ENCODE measurements at places on chromosomes 12 and 14. TPM values are rescaled to one million over a fixed set of nuclear protein-coding genes. Genes with fewer than 3 reads are reported as not detected.
A peak's percentile ranks its signal among the peaks of the same experiment; 100 is the strongest.

BMP4 gene
- 5.9 TPM for total RNA-seq

ADCY4 gene
- 0.35 TPM for total RNA-seq

HOTAIR gene
- not detected for total RNA-seq

GRCh38 chr14:103385929-103386712 is 906 bp downstream of the MARK3 start:
- H3K27me3 ChIP-seq: peaks cover 4% of the 10 kb centered on the region
- peak overlapping the region; percentile 91 for H3K4me3 ChIP-seq
- no peaks in the 10 kb centered on the region for H3K36me3 ChIP-seq
- DNase-seq: no peak
- H3K27ac ChIP-seq: peak overlapping the region; percentile 92

DNA sequence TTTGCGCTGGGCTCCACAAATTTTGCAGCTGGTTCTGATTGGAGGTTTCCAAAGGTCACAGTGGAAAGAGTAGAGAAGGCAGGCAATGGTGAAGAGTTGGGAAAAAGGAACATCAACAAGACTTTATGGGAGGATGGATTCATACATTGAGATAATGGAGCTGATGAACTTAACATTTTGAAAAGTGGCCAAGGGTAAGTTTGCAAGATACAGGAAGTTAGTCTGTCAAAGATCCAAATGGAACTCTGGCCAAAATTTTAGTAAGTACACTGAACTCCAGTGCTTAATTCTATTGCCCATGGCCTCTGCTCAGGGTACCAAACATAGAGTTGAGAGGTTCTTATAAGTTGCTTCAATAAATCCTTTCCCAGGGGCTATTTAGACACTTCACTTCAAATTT is 15.6 kb downstream of the CCER1 start:
- no peaks in the 10 kb centered on the region for H3K4me1 ChIP-seq
- H3K36me3 ChIP-seq: no peaks in the 10 kb centered on the region
- H3K27me3 ChIP-seq: no peaks in the 10 kb centered on the region

- no peaks in the 10 kb centered on the region for H3K4me1 ChIP-seq
- no peak overlapping the region for H3K4me3 ChIP-seq
- no peaks in the 10 kb centered on the region for H3K36me3 ChIP-seq
- no peaks in the 10 kb centered on the region for H3K27me3 ChIP-seq
These were observed 93.6 kb downstream of the PELI2 start for GRCh38 chr14:56211844-56212243.

DNA sequence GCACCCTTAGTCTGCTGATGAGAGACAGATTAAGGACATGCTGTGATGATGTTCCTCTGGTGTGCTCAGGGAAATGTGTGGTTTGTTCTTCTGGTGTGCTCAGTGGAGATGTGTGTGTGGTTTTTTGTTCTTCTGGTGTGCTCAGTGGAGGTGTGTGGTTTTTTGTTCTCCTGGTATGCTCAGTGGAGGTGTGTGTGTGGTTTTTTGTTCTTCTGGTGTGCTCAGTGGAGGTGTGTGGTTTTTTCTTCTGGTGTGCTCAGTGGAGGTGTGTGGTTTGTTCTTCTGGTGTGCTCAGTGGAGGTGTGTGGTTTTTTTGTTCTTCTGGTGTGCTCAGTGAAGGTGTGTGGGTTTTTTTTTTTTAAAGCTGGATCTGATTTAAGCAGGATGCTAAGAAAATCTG is 15.4 kb downstream of the PIWIL1 start:
- no peak overlapping the region for H3K27ac ChIP-seq
- no peaks in the 10 kb centered on the region for H3K4me1 ChIP-seq
- no peak overlapping the region for H3K4me3 ChIP-seq

GRCh38 chr14:58428118-58428683 is 682 bp downstream of the KIAA0586 start:
- H3K4me1 ChIP-seq: no peaks in the 10 kb centered on the region
- no peak for DNase-seq
- no peaks in the 10 kb centered on the region for H3K27me3 ChIP-seq
- peak overlapping the region; percentile 85 for H3K4me3 ChIP-seq
- no peaks in the 10 kb centered on the region for H3K36me3 ChIP-seq

GRCh38 chr14:54200726-54201125 is 196.1 kb upstream of the CDKN3 start:
- H3K4me1 ChIP-seq: no peaks in the 10 kb centered on the region
- no peak overlapping the region for H3K4me3 ChIP-seq
- H3K27ac ChIP-seq: no peak overlapping the region
- no peaks in the 10 kb centered on the region for H3K27me3 ChIP-seq

DNA sequence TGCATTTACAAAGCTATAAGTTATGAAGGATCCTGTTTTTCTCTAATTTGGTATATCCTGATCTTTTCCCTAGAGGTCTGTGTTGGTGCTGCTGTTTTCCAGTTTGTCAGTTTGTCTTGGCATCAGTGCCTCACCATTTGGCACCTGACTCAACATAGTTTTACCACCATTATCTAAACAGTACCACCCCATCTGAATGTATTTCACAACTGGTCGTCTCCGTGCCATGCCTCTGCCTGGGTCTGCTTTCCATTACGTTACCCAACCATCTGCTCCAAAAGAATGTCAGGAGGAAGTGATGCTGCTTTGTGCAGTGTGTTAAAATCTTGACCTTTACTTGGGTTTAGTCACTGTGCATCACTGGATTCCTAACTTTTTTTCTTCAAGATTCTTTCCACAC is 129.3 kb upstream of the RASSF8 start:
- no peak for DNase-seq
- H3K27ac ChIP-seq: no peak overlapping the region

DNA sequence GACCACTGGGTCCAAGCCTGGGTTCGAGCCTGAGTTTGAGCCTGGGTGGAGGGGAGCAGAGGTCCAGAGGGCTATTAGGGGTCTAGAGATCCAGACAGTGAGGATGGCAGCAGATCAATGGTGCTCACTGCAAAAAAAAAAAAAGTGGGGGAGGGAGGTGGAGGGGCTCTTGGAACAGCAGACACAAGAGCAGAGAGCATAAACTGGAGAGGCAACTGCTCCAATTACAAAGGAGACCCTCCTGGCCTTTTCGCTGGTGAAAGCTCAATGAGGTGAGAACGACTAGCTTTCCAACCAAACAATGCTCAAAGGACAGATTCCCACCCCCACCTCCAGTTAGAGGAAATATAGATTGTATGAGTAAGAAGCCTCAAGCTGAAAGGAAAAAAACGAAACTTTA is 124.2 kb upstream of the TSPAN8 start:
- H3K4me1 ChIP-seq: no peaks in the 10 kb centered on the region
- H3K27me3 ChIP-seq: peaks cover 1% of the 10 kb centered on the region
- no peaks in the 10 kb centered on the region for H3K36me3 ChIP-seq
- H3K27ac ChIP-seq: no peak overlapping the region

DNA sequence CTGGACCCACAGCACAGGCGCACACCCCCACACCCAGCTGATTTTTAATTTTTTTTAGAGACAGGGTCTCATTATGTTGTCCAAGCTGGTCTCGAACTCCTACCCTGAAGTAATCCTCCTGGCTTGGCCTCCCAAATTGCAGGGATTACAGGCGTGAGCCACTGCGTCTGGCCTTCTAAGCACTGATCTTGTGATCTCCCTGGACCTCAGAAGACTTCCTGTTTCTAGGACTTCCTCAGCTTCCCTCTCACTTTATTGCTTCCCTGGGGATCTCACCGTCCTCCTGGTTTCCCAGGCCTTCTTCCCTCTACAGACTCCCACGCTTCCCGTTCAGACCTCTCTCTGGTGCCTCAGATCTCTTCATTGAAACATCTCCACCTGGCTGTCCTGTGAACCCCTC is 13.8 kb downstream of the ZNF839 start:
- H3K27ac ChIP-seq: no peak overlapping the region
- no peak for DNase-seq
- H3K27me3 ChIP-seq: no peaks in the 10 kb centered on the region
- H3K4me1 ChIP-seq: no peaks in the 10 kb centered on the region
- H3K4me3 ChIP-seq: no peak overlapping the region
- 0 out of 2 replicates have a peak, but pooled peaks cover 2% of the 10 kb centered on the region for H3K36me3 ChIP-seq

DNA sequence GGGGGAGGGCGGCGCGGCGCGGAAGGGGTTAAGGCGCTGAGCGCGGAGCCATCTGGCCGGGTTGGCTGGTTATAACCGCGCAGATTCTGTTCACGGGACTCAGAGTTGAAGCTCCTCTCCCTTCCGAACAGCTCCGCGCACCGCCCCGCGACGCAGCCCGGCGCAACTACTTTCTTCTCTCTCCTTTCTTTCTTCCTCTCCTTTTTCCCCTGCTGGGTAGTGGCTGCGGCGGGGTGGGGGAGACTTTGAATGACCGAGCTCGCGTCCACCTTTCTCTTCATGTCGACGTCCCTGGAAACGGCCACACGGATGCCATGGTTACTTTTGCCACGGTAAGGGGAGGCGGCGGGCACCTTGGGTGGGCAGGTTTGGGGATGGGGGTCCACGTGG is at the start of gene NTF3:
Gene NTF3 (plus strand): TSS at position 98 of the 390 bp plus-strand sequence. CDS start 217 bp downstream, at position 315.
- H3K4me3 ChIP-seq: peak within 1 kb of the TSS; percentile 60
- no peak within 1 kb of the TSS for H3K27ac ChIP-seq
- DNase-seq: peak; percentile 72
- H3K4me1 ChIP-seq: peaks cover 6% of the 10 kb centered on the region
- peaks cover 73% of the 10 kb centered on the region for H3K27me3 ChIP-seq
- H3K36me3 ChIP-seq: no peaks in the 10 kb centered on the region

GRCh38 chr12:94144781-94145180 is 3.6 kb upstream of the PLXNC1 start:
- peaks cover 33% of the 10 kb centered on the region for H3K27me3 ChIP-seq
- H3K4me3 ChIP-seq: no peak overlapping the region
- peaks cover 10% of the 10 kb centered on the region for H3K4me1 ChIP-seq

- H3K4me3 ChIP-seq: peak overlapping the region; percentile 62
- peak; percentile 83 for DNase-seq
- peaks cover 10% of the 10 kb centered on the region for H3K36me3 ChIP-seq
These were observed 1.4 kb upstream of the FOS start for GRCh38 chr14:75277008-75277814.

GRCh38 chr12:50246873-50247612 is 36.3 kb downstream of the LIMA1 start:
- no peak for DNase-seq
- no peak overlapping the region for H3K27ac ChIP-seq
- no peak overlapping the region for H3K4me3 ChIP-seq
- no peaks in the 10 kb centered on the region for H3K36me3 ChIP-seq
